ENCODE measurements at places on chromosomes 13 and 19.

DNA sequence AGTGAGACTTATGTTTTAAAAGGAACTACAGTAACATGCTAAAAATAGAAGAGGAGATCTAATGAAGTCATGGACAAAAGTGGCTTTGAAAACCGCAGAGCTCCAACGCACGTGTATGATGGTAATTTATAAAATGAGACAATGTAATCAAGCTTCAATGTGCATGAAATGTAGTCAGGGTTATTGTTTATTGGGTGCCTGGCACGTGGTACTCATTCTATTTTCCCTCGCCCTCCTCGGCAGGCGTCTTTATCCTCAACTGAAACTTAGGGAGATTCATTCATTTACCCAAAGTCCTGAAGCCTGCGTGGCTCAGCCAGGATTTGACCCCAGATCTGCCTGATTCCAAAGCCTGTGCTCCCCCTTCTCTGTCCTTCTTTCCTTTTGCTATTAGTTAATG lies 79.8 kb downstream of the CHST8 start:
- DNase-seq = peak; percentile 17

- peak; percentile 75 for DNase-seq
These were observed 37.6 kb downstream of the SOX21 start for GRCh38 chr13:94674609-94675348.

DNA sequence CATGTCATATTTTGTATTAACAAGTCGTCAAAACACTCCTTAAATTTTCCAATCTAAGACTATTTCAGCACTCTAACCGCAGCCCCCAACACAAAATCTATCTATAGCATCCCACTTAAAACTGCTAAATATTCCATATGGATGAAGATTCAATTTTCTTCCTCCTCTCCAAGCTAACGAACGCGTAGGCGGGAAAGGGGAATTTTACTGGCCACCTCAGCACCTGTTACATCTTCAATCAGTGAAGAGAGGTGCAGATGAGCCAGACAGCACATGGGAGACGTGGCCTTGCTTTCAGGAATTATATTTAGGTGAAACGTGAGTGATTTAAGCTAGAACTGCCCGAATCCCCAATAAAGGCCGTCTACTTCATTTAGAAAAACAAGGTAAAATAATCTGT lies 1.1 kb downstream of the RBM26 start:
- peak; percentile 71 for DNase-seq

DNA sequence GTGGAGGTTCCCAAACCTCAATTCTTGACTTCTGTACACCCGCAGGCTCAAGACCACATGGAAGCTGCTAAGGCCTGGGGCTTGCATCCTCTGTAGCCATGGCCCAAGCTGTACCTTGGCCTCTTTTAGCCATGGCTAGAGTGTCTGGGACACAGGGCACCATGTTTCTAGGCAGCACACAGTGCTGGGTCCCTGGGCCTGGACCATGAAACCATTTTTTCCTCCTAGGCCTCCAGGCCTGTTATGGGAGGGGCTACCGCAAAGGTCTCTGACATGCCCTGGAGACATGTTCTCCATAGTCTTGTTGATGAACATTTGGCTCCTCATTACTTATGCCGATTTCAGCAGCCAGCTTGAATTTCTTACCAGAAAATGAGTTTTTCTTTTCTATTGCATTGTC lies 701.4 kb downstream of the FGF9 start:
- DNase-seq = no peak

DNA sequence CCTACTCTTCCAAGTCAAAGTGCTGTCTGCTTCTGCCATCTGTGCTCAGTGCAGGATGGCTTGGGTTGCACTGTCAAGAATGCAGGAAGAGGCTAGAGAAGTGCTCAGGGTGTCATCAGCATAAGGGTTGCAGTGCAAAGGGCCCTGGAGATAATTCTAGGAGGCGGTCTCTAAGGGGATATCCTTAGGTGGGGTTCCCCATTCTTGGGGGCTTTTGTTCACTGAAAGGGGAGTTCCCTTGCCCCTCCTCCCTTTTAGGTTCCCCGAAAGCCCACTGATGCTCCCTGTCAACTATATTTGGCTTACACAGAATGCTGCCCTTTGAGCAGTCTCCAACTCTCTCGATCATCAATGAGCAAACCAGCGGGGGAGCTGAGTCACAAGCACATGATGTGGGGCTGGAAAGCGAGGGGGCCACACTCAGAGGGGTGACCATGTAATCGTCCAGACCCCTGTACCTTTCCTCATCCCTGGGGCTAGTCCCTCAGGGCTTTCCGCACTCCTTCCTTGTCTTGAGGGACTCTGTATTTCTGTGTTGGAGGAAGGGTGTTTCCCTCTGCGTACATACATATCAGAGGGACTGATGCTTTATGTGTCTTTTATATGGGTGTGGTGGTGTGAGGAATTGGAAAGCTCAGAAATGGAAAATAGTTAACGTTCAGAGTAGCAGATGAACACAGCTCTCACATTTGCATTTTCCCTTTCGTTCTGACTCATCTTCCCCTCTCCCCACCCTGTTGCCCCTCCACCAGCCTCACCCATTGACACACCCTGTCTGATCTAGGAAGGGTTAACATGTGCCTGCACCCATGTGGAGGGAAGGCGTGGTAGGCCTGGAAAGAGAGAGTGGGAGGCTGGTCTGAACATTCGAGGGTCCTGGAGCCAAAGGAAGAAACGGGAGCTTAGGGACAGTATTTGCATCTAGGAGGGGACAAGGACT lies 6.7 kb downstream of the ZBTB32 start:
- DNase-seq = peak; percentile 85

DNA sequence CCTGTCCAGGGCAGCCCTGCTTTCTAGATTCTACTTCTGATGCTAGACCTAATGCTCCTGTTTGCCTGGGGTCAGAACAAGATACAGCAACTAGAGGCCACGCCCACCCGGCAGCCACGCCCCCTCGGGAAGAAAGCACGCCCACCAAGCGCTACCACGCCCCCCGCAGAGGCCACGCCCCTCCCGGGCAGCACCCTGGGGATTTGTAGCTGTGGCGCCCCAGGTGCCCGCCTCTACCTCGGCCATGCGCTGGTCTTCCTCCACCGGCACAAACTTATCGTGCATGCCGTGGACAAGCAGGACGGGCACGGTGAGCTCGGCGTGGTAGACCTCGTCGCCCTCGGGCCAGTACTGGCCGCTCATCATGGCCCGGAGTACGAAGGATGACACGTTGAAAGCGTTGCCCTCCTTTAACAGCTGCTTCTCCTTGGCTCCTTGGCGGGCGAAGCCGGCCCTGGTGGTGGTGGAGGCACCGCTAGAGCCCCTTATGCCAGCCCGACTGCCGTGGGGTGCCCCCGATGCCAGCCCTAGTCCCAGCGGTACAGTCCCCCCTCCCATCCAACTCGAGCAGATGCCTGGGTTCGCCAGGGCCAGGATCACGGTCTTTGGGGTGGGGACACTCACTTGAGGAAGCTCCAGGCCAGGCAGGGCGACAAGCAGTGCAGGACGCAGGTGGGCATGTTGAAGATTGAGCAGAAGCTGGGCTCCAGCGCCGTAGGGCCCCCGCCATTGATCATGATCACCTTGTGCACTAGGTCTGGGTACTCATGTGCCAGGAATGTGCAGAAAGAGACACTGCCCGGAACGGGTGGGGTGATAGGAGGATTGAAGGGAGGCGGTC lies 9.0 kb downstream of the ABHD8 start:
- peak; percentile 84 for DNase-seq

GRCh38 chr13:42971691-42972347 lies 20.2 kb downstream of the EPSTI1 start:
- DNase-seq = no peak

DNA sequence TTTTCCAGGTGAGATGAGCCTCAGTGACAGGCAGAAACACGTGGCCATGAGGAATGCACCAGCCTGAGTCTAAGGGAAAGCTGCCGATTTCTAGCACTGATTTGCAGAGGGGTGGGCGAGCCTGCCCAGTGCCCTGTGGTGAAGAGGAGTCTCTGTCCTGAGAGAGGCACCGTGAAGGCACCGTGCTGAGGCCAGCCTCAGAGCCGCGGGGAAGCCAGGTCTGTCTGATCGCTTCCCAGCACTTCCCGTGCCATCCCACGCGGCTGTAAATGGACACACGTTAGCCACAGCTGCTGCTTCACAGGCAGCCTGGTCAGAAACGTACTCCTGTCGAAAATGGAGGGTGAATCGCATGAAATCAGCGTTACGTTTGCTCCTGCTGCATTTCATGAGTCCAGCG lies 79.8 kb downstream of the ATP11A start:
- no peak for DNase-seq

DNA sequence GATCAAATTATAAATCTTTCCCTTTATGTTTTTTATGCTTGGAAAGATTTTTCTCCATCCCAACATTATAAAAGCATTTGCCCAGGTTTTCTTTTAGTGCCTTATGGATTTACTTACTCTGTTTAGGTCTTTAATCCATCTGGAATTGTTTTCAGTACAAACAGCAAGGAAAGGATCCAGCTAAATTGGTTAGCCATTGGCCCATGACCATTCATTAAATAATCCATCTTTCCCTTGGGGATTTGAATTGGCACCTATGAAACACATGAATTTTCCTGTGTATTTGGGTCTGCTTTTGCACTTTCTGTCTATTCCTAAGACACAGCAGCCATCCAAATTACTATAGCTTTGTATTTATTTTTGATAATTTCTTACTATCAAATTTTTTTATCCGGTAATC lies 28.8 kb upstream of the SHKBP1 start:
- DNase-seq = no peak

GRCh38 chr19:55289117-55289796 lies 5.5 kb downstream of the BRSK1 start:
- DNase-seq = no peak

Measured in activated effector memory CD4-positive, alpha-beta T cell treated with anti-CD3 and anti-CD28 coated beads, Interleukin-2, amount 50 U/mL, for 16 hours (primary cell).